ENCODE measurements at places on chromosomes 16 and 17.

- DNase-seq: no peak
These were observed 75.1 kb downstream of the GRIN2A start for GRCh38 chr16:10107081-10107480.

- no peak for DNase-seq
These were observed 93.8 kb downstream of the USP31 start for GRCh38 chr16:23055481-23055880.

GRCh38 chr17:57956291-57957119 is 1.3 kb upstream of the CUEDC1 start:
- no peak for DNase-seq

- DNase-seq: no peak
These were observed 11.3 kb downstream of the DNAAF1 start for GRCh38 chr16:84156342-84156784.

- DNase-seq: no peak
These were observed 331.3 kb downstream of the SEC14L1 start for GRCh38 chr17:77471984-77472461.

DNA sequence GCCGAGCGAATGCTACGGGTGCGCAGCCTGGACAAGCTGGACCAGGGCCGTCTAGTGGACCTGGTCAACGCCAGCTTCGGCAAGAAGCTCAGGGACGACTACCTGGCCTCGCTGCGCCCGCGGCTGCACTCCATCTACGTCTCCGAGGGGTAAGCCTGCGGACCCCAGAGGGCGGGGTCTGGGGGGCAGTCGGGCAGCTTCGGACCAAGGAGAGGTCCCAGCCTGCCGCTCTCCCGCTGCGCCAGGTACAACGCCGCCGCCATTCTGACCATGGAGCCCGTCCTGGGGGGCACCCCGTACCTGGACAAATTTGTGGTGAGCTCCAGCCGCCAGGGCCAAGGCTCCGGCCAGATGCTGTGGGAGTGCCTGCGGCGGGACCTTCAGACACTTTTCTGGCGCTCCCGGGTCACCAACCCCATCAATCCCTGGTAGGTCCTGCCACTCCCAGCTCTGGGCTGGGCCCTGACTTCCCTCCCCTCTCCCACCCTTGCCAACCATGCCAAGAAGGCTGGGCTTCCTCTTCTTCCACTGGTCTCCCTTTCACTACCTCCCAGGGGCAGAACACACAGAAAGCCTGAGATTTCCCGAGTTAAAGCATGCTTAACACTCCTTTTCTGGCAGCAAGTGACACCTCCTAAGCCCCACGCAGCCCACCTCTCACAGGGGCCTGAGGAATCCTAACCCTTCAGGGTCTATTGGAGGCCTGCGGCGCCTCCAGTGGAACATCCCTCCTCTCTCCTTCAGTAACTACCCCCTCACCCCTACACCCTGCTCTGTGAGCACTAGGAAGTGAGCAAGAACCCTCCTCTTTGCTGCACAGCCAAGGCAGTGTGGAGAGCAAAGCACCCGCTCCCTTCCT is 3.2 kb downstream of the NAGS start:
- no peak for DNase-seq

- DNase-seq: no peak
These were observed 2.8 kb downstream of the IRX5 start for GRCh38 chr16:54933281-54934011.

DNA sequence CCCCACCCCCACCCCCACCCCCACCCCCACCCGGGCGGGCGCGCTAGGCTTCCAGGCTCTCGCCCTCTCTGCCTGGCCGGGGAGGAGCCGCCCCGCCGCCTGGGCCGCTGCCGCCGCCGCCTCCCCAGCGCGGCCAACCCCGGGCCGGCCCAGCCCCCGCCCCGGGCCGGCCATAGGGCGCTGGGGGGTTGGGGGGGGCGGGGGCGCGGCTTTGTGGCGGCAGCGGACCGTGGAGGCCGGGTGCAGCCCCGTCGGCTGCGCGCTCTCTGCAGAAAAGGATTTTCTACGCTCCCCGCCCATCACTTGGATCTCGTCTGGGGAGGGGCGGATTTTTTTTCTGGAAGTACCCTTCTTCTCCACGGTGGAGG is 230.9 kb downstream of the MRTFB start:
- no peak for DNase-seq

GRCh38 chr17:8828517-8828875 is 29.3 kb upstream of the MFSD6L start:
- no peak for DNase-seq

- DNase-seq: no peak
These were observed 1.2 kb upstream of the YPEL2 start for GRCh38 chr17:59330053-59330942.

DNA sequence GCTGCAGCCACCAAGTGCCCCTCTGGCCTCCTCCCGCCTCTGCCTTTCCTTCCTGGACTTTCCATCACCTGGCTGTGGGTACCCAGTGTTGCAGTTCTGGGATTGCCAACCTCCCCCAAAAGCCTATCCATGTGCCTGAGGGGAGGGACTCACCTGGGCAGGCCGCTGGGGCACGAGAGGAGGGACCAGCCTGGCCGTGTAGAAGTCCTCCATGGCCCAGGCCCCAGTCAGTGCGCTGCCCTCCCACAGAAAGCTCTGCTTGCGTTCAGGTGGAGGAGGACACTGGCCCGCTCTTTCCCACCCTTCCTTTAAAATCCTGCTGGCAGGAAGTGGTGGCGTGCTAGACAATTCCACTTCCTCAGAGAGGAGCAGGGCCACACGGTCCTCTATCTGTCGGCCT is 14.2 kb downstream of the SLX4 start:
- no peak for DNase-seq

DNA sequence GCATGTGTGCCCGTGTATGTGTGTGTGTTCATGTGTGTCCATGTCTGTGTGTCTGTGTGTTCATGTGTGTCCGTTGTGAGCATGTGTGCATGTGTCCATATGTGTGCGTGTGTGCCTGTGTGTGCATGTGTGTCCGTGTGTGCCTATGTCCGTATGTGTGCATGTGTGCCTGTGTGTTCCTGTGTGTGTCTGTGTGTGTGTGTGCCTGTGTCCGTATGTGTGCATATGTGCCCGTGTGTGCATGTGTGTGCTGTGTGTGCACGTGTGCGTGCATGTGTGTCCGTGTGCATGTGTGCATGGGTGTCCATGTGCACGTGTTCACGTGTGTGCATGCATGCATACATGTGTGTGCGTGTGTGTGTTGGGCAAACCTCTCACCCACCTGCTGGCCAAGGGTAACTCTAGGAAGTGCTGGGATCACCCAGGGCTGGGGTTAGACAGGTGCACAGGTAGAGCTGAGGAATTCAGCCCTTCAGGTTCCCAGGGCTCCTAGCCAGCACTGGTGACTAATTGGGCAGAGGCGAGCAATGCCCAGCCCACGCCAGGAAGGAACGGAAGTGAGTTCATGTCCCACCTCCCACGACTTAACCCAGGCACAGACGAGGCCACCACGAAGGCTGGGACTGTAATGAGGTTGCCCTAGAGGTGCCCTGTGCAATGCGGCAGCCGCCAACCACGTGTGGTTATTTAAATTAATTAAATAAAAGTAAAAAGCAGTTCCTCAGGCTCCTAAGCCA is 8.2 kb upstream of the CSNK1D start:
- DNase-seq: no peak

DNA sequence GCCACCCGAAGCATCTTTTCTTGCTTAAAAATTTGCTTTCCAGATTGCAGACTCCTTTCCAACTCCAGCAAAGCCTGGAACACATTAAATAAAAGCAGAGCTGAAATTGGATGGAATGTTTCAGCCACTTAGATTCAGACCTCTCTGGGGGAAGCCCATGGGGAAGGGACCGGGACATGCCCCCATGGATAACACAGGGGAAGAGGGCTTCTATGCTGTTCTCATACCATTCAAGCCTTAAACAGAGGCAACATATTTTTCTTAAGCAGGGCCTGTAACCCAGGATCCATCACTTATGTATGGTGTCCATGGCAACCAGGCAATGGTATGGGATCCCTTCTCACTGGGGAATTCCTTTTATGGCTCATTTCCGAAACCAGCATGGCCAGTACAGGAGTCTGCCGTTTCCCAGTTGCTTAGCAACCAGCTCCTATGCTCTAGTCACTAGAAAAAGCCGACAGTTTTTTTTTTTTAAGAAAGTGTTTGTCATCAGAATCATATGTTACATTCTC is 62.0 kb upstream of the MARCHF10 start:
- no peak for DNase-seq

DNA sequence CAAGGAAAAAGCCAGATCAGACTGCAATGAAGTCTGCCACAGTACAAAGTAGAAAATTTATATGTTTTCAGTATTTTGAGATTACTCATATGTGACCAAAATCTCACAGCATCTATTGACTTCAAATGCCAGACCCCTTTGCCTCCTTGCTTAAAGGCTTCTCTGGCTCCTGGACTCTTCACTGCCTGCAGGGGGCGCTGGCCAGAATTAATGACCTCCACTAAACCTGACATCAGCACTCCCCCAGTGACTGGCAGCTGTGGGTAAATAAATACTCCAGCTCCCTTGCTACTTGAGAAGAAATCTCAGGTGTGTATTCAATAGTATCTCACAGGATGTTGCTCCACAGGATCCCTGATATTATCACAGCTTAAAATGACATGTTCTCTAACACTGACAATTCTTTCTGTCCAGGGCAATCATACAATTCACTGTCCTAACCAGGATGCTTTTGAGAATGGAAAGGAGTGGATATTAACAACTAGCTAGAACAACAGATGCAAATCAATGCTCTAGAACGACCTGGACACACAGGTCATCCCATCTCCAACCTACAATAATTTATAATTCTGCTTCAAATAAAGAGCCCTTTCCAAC is 4.0 kb downstream of the BECN1 start:
- DNase-seq: peak; percentile 31

GRCh38 chr17:61482467-61482866 is 30.2 kb downstream of the TBX4 start:
- DNase-seq: no peak

DNA sequence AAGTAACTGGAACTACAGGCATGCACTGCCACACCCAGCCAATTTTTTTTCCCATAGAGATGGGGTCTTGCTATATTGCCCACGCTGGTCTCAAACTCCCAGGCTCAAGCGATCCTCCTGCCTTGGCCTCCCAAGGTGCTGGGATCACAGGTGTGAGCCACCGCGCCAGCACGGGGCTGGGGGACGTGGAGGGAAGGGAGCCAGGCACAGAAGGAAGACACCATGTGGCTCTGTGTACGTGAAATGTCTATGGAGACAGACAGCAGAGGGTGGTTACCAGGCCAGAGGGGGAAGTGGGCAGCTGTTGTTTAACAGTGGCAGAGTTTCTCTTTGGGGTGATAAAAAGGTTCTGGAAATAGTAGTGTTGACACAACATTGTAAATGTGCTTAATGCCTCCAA is 4.6 kb upstream of the PIEZO1 start:
- DNase-seq: no peak

DNA sequence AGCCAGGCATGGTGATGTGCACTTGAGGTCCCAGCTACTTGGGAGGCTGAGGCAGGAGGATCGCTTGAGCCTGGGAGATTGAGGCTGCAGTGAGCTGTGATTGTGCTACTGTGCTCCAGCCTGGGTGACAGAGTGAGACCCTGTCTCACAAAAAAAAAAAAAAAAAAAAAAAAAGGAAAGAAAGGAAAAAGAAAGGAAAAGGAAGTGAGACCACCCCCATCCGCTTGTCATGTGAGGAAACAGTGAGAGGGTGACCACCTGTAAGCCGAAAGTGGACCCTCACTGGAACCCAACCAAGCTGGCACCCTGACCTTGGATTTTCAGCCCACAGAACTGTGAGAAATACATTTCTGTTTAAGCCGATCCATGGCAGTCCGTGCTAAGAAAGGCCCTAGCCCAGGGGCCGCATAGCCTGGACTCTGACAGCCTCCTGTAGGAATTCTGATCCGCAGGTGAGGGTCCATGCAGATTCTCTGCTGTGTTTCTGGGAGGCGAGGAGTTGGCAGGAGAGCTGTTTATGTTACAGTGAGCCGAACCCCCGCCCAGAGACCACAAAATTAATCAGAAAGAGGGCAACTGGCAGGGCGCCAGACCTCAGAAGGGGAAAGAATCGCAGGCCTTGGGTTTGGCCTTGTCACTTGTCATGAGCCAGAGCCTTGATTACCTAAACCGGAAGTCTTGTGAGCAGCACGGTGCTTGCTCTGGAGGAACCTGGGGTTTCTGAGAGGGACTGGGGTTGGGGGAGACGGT is 945 bp downstream of the SGSH start:
- peak; percentile 88 for DNase-seq

DNA sequence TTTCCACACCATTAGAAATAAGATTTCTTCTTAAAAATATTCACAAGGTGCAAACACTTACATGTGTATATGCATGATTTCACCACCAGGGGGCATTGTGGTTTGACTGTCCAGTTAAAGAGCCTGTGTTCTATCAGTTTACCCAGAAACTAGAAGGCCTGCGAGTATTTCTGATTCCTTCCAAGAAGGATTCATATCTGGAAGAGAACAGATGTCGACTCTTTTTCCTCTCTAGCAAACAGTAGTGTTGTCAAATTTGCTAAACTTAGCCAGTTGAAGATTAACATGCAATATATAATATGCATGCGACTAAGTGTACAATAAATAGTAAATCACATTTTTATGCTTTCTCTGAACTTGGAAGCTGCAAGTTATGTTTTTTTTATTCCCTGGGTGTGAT is 404.1 kb downstream of the WWOX start:
- DNase-seq: peak; percentile 47

DNA sequence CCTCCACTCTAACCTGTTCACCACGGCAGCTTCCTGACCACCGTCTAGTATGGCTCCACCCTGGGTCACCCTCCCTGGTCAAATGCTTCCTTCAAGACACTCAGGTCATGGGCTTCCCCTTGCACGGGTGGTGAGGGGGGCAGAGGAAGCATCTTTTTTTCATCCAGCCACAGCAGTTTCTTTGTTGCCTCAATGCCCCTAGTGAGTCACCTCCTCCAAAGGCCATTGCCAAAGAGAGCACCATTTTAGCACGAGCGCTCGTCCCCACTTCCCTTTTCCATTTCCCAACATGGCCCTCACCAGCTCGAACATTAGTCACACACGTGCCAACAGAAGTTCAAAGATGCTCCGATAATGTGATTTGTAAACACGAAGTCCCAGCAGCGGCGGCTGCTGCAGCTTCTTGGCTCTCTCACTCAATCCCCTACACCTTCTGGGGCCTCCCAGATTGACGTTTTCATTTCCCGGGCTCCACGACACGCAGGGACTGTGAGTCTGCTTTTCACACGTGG is 134.6 kb downstream of the GAS7 start:
- DNase-seq: no peak

DNA sequence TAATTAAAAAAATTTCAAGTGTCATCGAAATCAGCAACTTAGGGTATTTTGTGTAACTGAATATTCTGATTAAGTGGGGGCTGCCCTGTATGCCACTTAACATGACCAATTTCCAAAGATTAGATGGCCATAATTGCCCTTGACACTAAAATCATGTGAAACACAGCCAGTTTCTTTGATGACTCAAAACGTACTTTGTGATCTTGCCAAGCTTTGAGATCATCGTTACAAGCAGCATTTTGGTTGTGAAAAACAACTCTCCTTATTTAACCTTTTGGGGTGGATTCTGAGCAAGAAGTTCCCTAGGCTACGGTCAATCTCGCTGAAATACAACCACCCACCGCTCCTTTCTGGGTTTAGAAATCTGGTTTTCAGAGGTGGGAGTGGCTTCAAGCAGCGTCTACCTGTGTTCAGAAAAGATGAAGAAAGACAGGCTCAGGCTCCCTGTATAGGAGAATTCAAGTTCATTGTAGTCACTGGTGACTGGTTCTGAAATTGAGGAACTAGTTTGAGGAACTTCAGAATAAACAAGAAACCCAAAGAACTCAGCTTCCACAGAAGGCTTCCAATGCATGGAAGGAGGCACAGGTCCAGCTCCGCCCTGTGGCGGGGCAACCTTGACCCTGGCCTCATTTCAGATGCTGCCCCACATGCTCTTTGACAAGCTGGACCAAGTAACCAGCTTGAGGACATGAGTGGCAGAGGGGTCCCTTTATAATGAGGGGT is 9.4 kb downstream of the MAP3K14 start:
- DNase-seq: peak; percentile 40

- DNase-seq: no peak
These were observed 166.2 kb upstream of the KCNJ16 start for GRCh38 chr17:69908626-69909368.
